ENCODE measurements at places on chromosomes 7 and 10.

- DNase-seq, result no peak
These were observed 1.8 kb downstream of the LRCH4 start for GRCh38 chr7:100584054-100584682.

DNA sequence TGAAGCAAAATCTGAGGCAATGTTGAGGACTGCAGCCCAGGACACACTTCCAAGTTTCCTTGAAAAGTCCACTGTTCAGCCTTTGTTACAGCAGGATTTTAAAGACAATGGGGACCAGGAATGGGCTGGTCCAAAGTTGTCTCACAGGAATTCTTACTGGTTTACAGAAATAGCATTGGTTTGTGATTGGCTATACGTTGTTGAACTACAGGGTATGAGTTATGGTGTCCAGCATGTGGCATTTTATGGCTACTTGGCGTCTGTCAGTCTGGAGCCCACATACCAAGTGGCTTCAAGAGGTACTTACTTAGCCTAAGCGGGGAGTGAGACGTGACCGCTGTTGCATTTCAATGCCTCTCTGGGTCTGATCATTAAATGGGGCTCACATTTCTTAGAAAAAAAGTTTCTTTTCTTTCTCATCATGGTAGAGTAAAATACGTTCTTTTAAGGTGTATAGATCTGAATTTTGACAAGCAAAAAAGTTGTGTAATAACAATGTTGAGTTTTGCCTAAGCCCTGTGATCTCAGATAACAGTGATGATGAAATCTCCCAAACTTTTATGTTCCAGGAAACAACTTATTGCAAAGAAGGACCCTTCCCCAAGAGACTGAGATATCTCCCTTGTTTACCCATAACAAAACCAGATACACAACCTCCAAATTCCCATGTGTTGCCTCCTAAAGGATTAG, 100.0 kb upstream of the TRIM24 start:
- DNase-seq, result no peak

GRCh38 chr7:23200331-23200730, 18.5 kb downstream of the NUP42 start:
- no peak for DNase-seq

- no peak for DNase-seq
These were observed 1.1 kb upstream of the RGR start for GRCh38 chr10:84243759-84244158.

GRCh38 chr7:4794591-4795350, 19.3 kb downstream of the AP5Z1 start:
- no peak for DNase-seq

- DNase-seq, result no peak
These were observed 188.1 kb downstream of the ACTR3B start for GRCh38 chr7:152947686-152948085.

DNA sequence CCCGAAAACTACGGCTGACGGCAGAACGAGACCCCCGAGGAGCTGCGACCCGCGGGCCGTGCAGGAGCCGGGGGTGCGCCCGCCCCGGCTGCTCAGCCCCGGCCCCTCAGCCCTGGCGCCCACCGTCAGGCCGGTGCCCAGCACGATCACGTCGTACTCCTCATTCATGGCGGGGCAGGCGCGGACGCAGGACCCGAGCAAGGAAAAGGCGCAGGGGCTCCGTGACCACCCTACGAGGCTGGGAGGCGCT, 218 bp downstream of the GDI2 start:
- DNase-seq, result no peak

- DNase-seq, result no peak
These were observed 80.5 kb upstream of the INSYN2A start for GRCh38 chr10:127276794-127277462.

DNA sequence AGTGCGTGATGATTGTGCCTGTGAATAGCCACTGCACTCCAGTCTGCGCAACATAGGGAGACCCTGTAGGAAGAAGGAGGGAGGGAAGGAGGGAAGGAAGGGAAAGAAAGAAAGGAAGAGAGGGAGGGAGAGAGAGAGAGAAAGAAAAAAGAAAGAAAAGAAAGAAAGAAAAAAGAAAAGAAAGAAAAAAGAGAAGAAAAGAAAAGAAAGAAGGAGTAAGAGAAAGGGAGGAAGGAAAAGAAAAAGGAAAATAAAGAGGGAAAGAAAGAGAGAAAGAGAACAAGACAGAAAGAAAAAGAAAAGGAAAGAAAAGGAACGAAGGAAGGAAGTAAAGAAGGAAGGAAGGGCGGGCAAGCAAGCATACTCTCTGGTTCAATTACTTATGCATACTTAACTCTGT, 112.9 kb upstream of the ANK3 start:
- DNase-seq, result no peak

- no peak for DNase-seq
These were observed 23.6 kb downstream of the IFIT3 start for GRCh38 chr10:89351412-89351779.

DNA sequence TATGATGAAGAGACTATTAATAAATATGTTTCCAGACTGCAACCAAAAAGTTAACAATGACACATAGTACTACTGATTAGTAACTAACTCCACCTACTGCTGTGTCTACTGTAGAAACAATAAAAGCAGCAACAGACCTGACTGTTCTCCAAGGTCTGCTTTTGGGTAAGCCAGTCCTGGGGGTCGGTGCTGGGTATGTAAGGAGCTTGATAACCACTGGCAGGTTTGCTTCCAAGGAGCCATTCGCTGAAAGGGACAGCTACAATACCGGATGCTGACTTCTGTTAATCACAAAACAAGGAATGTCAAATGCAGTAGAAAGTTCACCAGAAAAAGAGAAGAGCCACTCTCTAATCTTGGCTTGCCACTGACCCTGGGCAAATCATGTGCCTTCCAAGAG, 17.7 kb downstream of the NCOA4 start:
- no peak for DNase-seq

GRCh38 chr7:51321961-51322515, 5.4 kb upstream of the COBL start:
- DNase-seq, result no peak

DNA sequence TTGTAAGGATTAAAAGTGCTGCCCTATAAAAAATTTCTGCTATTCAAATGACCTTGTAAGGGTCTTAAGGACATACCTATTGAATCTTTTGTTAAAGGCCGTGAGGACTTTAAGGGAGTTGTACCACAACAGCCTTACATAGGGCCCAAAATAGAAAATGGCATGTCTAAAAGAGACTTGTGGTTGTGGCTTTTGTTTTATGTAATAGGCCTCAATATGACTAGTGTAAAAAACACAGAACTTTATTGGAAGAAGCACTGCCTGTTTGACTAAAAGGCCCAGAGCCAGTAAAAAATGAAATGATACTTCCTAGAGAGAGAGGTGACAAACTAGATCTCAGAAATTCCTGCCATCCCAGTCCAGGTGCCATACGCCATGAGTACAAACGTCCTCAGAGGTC, 286.6 kb downstream of the SEMA3D start:
- no peak for DNase-seq

DNA sequence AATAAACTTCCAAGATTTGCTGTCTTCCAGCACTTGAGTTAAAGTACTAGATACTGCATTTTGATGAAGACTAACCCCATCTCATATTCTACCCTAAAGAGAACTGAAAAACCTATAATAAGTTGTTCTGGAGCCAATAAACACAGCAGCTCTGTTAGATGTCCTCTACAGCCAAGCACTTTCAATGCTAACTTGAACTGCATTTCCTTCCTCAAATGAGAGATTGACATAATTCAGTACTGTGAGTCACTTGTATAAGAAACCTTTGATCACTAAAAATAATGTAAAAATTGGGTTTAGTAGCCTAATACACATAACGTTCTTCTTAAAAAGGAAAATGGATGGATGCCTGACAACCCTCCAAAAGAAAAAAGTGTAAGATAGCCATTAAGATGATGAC, 81.3 kb downstream of the ITGB8 start:
- no peak for DNase-seq

DNA sequence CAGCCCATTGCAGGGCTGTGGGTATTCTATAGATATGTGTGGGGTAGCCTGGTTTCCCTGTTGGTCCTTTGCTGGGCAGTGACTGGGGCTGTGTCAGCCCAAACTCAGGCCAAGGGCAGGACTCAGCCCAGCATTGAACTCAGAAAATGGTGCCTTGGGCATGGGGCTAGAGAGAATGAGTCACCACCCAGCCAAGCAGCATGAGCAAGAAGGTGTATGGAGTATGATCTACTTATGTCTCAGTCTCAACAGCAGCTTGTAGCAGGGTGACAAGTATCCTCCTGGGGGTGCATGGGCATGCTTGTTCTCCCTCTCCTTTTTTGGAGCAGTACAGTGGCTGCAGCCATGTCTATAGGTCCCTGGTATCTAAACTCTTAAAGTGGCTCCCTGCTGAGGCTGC, 32.0 kb downstream of the STK31 start:
- no peak for DNase-seq

- no peak for DNase-seq
These were observed 132.7 kb downstream of the JCAD start for GRCh38 chr10:29926693-29927048.

DNA sequence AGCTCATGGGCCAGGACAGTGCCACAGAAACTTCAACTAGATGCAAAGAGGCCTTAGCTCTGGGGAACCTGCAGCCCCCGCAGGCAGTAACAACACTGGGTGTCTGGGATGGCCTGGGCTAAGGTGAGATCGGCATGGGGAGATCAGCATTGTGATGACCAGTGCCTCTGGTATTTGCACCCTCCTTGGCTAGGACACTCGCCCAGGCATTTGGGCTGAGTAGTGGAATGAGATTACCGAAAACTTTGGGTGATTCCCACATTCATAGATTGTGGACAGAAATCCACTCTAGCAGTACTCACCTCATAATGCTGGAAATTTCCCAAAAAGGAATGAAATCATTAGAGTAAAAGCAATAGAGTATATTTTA, 70.6 kb upstream of the ZMIZ2 start:
- DNase-seq, result no peak

DNA sequence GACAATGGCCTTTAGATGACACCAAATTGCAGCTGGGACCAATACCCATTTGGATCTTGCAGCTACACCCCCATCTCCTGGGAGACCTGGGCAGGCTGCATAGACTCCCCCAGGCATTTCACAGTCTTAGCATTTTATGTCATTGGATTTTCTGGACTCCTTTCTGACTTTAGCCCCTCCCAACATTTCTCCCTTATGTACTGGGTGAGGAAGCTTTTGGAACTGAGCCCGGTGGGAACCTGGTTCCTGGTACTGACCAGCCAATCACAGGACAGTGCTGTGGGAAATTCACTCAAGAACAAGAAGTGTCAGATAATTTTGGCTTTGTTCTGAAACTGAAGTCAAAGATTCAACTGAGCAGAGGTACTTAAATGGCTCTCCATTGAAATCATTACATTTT, 177.7 kb downstream of the ACTR3B start:
- DNase-seq, result no peak

DNA sequence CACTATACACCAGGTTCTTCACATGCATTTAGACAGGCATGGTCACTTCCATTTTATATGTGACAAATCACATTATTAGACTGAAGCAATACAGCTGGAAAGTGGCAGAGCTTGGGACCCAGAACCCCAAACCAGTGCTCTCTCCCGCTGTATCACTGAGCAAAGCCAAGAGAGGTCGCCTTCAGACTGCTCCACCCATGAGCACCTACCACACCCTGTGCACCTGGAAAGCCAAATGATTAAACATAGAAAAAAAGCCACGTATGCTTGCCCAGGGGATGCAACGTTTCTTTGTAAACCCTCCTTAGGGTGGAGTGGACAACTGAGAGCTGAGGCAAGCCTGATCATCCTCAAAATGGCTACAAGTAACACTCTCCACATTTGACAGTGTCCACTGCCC, 72.5 kb downstream of the CCDC6 start:
- no peak for DNase-seq

- DNase-seq, result peak; percentile 85
These were observed 6.1 kb downstream of the KCNH2 start for GRCh38 chr7:150972023-150972468.

GRCh38 chr10:104563051-104563450, 78.0 kb upstream of the SORCS3 start:
- no peak for DNase-seq

DNA sequence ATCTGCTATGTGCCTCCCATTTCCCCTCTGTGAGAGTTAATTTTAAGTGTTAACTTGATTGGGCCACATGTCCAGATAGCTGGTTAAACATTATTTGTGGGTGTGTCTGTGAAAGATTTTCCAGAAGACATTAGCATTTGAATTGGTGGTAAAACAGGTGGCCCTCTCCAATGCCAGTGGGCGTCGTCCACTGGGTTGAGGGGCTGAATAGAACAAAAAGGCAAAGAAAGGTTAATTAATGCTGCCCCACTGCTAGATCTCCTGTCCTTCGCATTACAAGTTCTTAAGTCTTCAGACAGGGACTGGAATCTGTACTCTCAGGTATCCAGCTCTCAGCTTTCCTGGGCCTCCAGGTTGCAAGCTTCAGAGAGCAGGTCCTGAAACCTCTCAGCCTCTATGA, 1160.9 kb upstream of the LRRN3 start:
- DNase-seq, result no peak

DNA sequence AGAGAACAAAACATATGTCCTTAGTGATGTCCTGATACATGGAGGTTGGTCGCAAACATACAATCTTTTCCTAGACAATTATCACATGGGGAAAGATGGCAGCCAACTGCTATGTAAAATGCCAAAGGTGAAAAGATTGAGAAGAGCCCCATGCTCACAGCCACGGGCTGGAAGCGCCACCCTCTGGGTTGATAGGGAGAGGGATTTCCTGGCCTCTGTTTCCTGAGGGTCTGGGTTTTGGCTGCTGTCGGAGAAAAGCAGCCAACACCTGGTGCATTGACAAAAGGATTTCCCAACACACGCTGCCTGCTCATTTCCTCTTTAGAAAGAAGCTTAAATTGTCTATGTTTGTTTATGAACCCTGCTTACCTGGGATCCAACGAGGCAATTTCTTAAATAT, 43.8 kb downstream of the ITIH5 start:
- no peak for DNase-seq

- DNase-seq, result no peak
These were observed 38.1 kb downstream of the EXOC6 start for GRCh38 chr10:92886334-92886961.

- DNase-seq, result no peak
These were observed 19.9 kb downstream of the SLC29A3 start for GRCh38 chr10:71338728-71339495.

Data from left ventricle myocardium inferior (tissue), 1 donor.